ENCODE measurements at places on chromosomes 7 and 10. TPM values are rescaled to one million over a fixed set of nuclear protein-coding genes. Genes with fewer than 3 reads are reported as not detected.

Gene CYP3A4
- not detected for total RNA-seq

Gene SEMA3A
- total RNA-seq, result 5.0 TPM

Gene STEAP1B
- 4.1 TPM for total RNA-seq

Gene AGBL3
- total RNA-seq, result 2.8 TPM

Gene PAX4
- total RNA-seq, result not detected

Gene CDC14C
- not detected for total RNA-seq

Gene UFSP1
- total RNA-seq, result 6.0 TPM

Gene PARD3
- 0.56 TPM for total RNA-seq

Gene NME8
- total RNA-seq, result not detected

Gene CDK1
- 61.1 TPM for total RNA-seq

Gene HOXA7
- not detected for total RNA-seq

Gene TRIM50
- not detected for total RNA-seq

Gene HOXA10
- total RNA-seq, result 0.88 TPM

DNA sequence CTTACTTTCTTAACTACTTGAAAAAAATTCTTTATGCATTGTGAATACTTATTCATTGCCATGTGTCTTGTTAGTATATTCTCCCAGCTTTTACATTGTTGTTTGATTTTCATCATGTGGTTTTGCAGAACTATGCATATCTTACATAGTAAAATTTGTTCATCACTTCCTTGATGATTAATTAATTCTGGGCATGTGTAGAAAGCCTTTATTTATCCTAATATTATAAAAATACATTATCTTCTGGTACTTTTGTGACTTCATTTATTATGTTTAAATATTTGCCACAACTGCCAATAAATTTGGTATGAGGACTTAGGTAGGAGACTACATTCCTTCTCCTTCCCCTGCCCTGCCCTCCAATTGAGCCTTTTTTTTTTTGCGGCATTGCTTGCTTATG, 166.0 kb upstream of the ZNF32 start:
- DNase-seq, result no peak
- H3K36me3 ChIP-seq, result no peaks in the 10 kb centered on the region
- no peak overlapping the region for H3K27ac ChIP-seq
- H3K27me3 ChIP-seq, result no peaks in the 10 kb centered on the region
- peaks cover 39% of the 10 kb centered on the region for H3K4me1 ChIP-seq

DNA sequence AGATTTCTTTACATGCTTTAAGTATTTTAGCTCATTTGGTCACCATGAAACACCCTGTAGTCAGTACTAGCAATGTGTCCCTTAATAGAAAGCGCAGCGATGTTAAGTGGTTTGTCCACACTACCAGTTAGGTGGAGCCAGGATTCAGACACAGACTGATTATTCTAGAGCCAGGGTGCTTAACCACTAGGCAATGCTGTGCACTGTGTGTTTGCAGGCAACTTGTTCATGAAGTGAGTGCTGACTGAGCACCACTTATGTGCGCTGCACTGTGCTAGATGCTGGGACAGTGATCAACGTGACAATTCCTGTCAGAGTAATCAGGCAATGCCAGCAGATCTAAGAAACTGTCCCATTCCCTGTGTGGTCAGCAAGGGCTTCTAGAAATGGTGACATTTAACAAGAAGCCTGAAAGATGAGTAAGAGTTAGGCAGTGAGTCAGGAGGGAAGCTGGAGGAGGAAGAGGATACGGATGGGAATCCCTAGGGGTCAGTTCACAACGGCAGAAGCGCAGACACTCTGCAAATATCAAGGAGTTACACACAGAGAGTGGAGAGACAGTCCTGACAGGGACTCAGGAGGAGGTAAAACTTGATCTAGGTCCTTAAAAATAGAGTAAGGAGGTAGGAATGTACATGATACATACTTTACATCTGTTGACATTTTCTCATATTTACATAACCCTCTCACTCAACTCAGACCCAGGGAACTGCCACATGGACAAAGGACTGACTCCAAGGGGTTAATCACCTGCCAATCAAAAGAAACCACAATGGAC, 69.7 kb upstream of the EGR2 start:
- peaks cover 21% of the 10 kb centered on the region for H3K27me3 ChIP-seq
- H3K36me3 ChIP-seq, result no peaks in the 10 kb centered on the region
- peaks cover 3% of the 10 kb centered on the region for H3K4me1 ChIP-seq
- DNase-seq, result no peak

DNA sequence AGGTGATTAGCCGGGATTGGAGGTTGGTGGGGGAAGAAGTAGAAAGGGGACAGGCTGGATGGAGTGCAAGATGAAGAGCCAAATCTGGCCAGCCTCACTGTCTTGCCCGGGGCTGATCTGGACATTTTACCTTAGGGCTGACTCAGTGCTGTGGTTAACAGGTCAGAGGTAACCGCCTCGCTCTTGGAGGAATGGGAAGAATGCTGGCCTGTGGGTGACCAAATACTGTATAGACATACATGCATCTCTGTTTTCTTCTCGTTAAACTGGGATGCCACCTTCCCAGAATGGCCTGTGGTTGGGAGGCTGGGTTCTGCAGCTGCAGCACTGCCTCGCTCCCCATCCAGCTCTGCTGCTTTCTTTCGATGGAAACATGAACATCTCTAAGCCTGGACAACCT, 120.0 kb downstream of the SEC23IP start:
- H3K27me3 ChIP-seq, result peaks cover 49% of the 10 kb centered on the region
- no peak overlapping the region for H3K4me3 ChIP-seq
- H3K4me1 ChIP-seq, result no peaks in the 10 kb centered on the region
- no peak for DNase-seq
- H3K36me3 ChIP-seq, result no peaks in the 10 kb centered on the region

- H3K27me3 ChIP-seq, result no peaks in the 10 kb centered on the region
- DNase-seq, result no peak
- peak overlapping the region; percentile 88 for H3K4me3 ChIP-seq
- no peaks in the 10 kb centered on the region for H3K36me3 ChIP-seq
Observed at GRCh38 chr7:37833818-37834146, 14.6 kb upstream of the NME8 start.

DNA sequence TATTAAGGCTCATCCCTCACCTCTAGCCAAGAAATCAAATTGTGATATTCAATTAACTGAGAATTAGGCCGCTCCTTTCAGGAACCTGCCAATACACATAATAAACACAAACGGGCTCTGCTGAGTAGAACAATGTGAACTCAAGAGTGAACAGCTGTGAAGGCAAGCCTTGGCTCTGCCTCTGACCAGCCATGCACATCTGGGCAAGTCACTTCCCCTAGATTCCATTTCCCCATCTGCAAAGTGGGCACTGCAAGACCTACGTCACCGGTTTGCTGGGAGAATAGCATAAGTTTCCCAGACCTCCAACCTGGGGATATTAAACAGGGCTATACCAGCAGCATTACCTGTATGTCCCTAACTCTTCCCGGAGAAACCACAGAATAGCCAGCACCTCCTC, 355.2 kb downstream of the TNS3 start:
- no peak overlapping the region for H3K4me3 ChIP-seq
- no peaks in the 10 kb centered on the region for H3K4me1 ChIP-seq
- no peaks in the 10 kb centered on the region for H3K36me3 ChIP-seq
- DNase-seq, result no peak
- no peak overlapping the region for H3K27ac ChIP-seq
- peaks cover 6% of the 10 kb centered on the region for H3K27me3 ChIP-seq

GRCh38 chr10:72659694-72660093, 32.2 kb upstream of the MCU start:
- no peak for DNase-seq
- H3K36me3 ChIP-seq, result no peaks in the 10 kb centered on the region
- no peak overlapping the region for H3K27ac ChIP-seq
- no peaks in the 10 kb centered on the region for H3K27me3 ChIP-seq
- no peak overlapping the region for H3K4me3 ChIP-seq

DNA sequence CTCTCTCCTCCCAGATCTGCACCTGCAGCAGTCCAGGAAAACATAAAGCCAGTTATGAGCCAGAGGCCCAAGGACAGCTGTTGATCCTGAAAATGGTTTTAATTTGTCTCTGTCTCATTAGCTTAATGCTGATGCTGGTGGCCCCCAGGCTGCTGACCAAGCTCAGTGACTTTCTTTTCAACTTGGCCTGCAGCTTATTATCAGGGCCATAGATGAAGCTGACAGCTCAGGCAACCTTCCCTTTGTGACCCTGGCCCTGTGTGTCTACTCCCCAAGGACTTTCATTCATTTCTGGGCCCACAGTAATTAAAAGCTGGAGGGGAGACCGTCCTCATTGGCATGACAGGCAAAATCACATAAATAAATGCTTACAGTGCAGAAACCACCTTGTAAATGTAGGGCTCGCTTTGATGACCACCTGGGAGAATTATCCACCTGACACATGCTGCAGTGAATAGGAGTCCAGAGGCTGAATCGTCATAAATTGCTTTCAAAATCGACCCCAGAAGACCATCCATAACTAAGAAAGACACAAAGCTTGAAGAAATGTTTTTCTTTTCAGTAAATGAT, 138.5 kb downstream of the NPY start:
- H3K27ac ChIP-seq, result no peak overlapping the region
- H3K4me1 ChIP-seq, result no peaks in the 10 kb centered on the region
- no peaks in the 10 kb centered on the region for H3K27me3 ChIP-seq
- no peak overlapping the region for H3K4me3 ChIP-seq
- no peaks in the 10 kb centered on the region for H3K36me3 ChIP-seq

DNA sequence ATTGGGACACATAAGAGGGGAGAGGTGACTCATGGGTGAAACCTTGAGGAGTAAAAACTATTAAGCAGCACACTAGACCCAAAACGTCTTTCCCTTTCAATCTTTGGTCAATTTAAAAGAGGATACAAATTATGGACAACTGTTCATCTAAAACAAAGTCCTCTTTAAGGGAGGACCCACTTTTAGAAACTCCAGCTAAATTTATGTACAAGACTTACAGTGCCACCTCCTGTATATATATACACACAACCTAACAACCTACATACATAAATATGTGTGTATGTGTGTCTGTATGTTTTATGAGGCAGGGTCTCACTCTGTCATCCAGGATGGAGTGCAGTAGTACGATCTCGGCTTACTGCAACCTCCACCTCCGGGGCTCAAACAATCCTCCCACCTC, 18.1 kb upstream of the ZC3HAV1 start:
- no peak for DNase-seq
- no peak overlapping the region for H3K27ac ChIP-seq
- peaks cover 17% of the 10 kb centered on the region for H3K27me3 ChIP-seq
- no peaks in the 10 kb centered on the region for H3K36me3 ChIP-seq

- H3K27me3 ChIP-seq, result peaks cover 2% of the 10 kb centered on the region
- no peak overlapping the region for H3K4me3 ChIP-seq
- DNase-seq, result no peak
- no peak overlapping the region for H3K27ac ChIP-seq
Observed at GRCh38 chr7:54722502-54722901, 36.5 kb downstream of the SEC61G start.

- H3K36me3 ChIP-seq, result no peaks in the 10 kb centered on the region
- no peaks in the 10 kb centered on the region for H3K27me3 ChIP-seq
- H3K27ac ChIP-seq, result no peak overlapping the region
- H3K4me1 ChIP-seq, result no peaks in the 10 kb centered on the region
Observed at GRCh38 chr7:68730194-68730593, 868.1 kb upstream of the AUTS2 start.

DNA sequence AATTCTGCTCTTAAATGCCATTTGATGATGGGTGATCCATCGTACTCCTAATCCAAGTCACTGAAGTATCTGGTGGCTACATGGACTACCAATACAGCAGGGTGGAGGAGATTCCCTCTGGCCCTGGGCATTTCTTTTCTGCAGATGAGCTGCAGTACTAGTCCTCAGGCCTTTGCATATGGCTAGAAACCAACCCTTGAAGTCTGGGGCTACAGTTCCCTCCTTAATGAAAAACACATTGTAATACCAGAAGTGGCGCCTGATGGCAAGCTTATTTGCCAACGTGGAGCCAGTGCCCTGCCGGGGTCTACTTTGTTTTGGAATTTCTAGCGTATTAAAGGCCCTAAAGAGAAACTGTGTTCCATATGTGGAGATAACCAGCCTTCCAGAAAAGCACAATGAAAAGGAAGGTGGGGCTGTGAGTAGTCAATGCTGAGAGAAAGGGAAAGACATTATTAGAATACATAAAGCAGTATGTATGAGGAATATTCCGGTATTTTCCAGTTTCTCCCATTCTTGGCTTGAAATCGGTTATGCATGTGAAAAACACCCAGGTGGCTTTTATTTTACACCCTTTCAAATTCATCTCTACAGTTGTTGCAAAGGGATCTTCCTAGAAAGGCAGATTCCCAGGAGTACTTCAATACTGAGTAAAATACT, 368.8 kb downstream of the PRPF18 start:
- H3K4me1 ChIP-seq, result no peaks in the 10 kb centered on the region
- peaks cover 12% of the 10 kb centered on the region for H3K27me3 ChIP-seq
- no peaks in the 10 kb centered on the region for H3K36me3 ChIP-seq

GRCh38 chr7:125383324-125383723, 453.7 kb upstream of the POT1 start:
- DNase-seq, result no peak
- H3K36me3 ChIP-seq, result no peaks in the 10 kb centered on the region
- peaks cover 2% of the 10 kb centered on the region for H3K4me1 ChIP-seq
- no peak overlapping the region for H3K4me3 ChIP-seq

DNA sequence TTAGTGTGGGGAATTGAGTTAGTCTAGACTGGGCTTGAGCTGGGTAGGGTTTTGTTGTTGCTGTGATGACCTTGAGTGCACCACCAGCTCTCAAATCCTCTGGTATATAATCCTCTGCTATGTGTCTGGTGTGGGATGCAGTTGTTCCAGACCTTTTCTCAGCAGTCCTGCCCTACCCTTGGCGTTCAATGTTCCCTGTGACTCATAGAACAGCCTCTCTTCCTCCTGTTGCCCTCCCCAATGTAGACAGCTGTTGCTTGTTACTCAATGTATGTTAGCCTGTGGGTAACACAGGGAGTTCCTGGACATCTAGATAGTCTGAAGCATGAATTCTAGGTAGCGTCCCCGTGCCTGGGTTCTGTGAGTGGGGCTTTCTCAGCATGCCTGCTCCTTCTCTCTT, 19.8 kb downstream of the ACBD7 start:
- H3K4me3 ChIP-seq, result no peak overlapping the region
- no peaks in the 10 kb centered on the region for H3K36me3 ChIP-seq
- peaks cover 9% of the 10 kb centered on the region for H3K27me3 ChIP-seq
- H3K27ac ChIP-seq, result no peak overlapping the region

DNA sequence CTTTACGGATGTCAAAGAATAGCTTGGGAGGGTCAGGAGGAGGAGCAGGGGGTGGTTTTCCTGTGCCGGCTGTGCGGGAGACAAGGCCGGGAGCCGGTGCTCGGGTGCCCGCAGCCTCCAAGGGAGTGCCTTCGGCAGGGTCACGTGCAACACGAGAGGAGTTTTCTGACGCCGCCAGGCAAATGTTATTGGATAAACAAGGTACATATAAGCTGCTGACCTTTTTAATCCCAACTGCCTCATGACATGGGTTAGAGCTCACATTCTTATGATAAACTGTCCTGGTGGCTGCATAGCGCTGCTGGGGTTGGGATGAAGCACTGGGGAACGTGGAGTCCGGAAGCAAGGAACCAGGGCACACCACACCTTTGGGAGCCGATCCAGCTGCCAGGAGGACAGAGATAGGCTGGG, 124.8 kb upstream of the PDLIM1 start:
- no peaks in the 10 kb centered on the region for H3K36me3 ChIP-seq
- no peak for DNase-seq
- H3K4me1 ChIP-seq, result no peaks in the 10 kb centered on the region
- no peak overlapping the region for H3K27ac ChIP-seq
- peaks cover 11% of the 10 kb centered on the region for H3K27me3 ChIP-seq

GRCh38 chr7:47817917-47818316, 130.3 kb downstream of the PKD1L1 start:
- peaks cover 3% of the 10 kb centered on the region for H3K27me3 ChIP-seq
- no peak overlapping the region for H3K27ac ChIP-seq
- no peaks in the 10 kb centered on the region for H3K36me3 ChIP-seq
- H3K4me1 ChIP-seq, result no peaks in the 10 kb centered on the region
- DNase-seq, result no peak

- no peak overlapping the region for H3K4me3 ChIP-seq
- H3K36me3 ChIP-seq, result no peaks in the 10 kb centered on the region
Observed at GRCh38 chr7:74598558-74598957, 59.0 kb upstream of the GTF2I start.

All from natural killer cell treated with Interleukin-12 subunit alpha and Interleukin-12 subunit beta and Interleukin-15 and Interleukin-18, amount 100 ng/mL, for 72 hours (primary cell).